Stimulated activated CD4-positive, alpha-beta T cell treated with anti-CD3 and anti-CD28 coated beads, Interleukin-12 subunit alpha, Interleukin-12 subunit beta, amount 100 ng/mL, for 24 hours (primary cell): ENCODE measurements at places on chromosomes 1 and 21.

- no peak for DNase-seq
These were observed 40.7 kb downstream of the CASQ2 start for GRCh38 chr1:115727706-115728249.

- DNase-seq, result no peak
These were observed 162.8 kb upstream of the IVNS1ABP start for GRCh38 chr1:185479796-185480195.

DNA sequence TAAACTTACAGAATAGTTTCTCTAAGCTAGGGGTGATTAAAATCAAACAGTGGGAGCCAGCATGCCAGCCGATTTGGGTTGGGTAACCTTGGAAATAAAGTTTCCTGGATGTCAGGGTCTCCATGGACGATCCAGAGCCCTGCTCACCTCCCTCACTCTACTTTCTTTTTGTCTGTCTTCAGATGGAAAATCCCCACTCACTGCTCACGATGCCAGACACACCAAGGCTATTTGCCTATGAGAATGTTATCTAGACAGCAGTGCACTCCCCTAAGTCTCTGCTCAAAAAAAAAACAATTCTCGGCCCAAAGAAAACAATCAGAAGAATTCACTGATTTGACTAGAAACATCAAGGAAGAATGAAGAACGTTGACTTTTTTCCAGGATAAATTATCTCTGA, 13.9 kb downstream of the SLAMF7 start:
- DNase-seq, result no peak

GRCh38 chr1:112721966-112722524, 6.9 kb upstream of the PPM1J start:
- DNase-seq, result no peak

DNA sequence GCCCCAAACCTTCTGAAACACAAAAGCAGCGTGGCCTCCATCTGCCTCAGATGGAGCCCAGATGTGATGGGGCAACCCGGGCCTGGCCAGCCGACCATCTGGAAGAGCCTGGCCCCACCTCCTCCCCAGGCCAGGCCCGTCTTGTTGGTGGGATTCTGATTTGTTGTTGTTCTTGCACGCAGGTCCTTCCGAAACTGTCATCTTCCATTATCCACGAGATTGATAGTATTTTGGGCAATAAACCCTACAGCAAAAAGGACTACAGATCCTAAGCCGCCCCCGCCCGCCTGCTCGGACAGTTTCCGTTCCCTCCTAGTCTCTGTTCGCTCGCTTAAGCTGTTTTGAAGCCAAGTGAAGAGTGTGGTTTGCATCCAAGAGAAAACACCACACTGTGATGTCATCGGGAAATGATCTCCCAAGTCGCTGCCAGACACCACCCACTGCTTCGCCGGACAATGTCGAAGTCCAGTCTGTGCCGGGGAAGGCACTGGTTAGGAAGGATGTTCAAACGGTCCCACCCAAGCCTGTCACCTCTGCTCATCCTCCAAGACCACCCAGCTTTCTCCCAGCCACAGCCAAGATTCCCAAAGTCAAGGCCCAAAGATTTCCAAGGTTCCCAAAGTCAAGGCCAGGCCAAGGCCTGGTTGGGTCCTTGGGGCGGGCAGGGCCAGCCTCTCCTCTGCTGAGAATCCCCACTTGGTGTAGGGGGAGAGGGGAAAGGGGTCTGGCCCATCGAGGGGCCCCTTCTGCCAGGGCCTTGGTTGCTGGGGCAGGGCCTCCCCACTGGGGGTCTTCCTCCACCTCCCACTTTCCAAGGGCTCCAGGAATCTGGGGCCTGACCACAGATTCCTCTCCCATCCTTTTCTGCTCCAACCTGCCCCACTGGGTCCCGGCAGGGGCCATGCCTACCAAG, 52.9 kb downstream of the KCNAB2 start:
- DNase-seq, result no peak

DNA sequence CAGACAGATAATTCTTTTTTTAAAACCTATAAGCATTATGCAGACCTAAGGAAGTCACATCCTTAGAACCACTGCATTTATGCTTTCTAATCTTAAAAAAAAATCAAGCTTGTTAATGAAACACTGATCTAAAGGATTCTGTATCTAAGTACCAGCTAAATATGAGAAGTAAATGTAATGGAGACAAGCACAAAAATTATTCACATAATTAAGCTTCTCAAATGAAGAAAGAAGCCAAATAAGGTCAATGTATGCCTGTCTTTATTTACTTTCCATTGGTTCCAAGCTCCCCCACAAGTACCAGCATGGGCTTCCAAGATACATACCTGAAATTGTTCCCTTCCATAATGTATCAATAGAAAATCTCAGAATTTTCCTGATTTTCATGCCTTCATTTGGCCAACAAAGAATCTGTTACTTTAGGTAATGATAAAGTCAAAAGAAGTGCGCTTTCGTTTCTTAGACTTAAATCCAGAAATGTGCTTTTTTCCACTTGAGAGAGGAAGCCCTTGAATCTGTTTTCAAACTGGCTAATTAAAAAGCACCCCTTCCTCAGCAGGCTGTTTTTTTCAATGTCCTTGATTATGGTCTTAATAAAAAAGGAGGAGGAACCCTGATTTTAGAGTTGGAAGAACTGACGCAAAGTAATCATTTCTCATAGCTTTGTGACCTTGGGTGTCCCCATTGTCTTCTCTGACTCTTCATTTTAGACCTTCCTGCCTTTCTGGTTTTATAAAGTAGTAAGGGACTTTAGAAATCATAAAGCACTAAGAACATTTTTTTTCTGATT, 3.8 kb downstream of the RGS2 start:
- DNase-seq, result no peak

GRCh38 chr1:108813326-108813725, 43.6 kb downstream of the AKNAD1 start:
- no peak for DNase-seq

DNA sequence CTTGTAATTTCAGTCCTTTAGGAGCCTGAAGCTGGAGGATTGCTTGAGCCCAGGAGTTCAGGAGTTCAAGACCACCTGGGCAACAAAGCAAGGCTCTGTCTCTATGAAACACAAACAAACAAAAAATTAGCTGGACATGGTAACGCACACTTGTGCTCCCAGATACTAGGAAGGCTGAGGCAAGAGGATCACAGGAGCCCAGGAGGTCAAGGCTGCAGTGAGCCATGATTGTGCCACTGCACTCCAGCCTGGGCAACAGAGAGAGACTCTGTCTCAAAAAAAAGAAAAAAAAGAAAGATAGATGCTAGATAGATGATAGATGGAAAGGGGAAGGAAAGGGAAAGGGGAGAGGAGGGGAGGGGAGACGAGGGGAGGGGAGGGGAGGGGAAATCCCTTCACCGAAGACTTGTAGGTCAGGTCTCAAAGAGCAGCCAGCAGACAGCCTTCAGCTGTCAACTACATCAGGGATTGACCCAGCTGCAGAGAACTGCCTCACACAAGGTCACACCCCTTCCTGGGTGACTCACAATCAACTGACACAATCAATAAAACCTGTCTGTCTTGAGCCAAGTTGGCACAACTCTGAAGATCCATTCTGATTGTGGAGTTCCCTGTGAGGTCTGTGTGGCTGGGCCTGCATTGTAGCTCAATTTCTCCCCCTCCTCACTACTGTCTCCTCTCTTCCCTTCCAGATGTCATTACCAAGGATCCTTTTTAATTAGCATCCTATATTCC, 200.6 kb downstream of the RGS7 start:
- DNase-seq, result no peak

GRCh38 chr1:208357644-208358507, 113.7 kb upstream of the PLXNA2 start:
- no peak for DNase-seq

DNA sequence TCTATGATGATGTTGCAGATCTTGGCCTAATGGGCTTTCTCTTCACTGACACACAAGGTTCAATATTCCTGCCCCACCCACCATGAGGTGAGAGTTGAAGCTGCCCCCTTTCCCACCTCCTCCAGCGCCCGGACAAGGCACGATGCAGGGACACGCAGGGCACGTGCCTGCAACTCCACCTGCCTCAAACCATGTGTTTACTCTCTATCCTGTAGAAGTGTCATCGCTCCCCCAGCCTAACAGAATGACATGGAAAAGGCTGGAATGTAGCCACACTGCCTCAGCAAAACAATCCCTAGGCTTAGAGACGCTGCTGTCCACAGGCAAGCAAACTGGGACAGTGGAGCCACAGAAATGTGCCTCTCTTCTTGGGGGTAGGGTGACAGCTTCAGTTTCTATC, 92.9 kb upstream of the SOD1 start:
- DNase-seq, result no peak

GRCh38 chr1:40291293-40291692, 25.8 kb downstream of the COL9A2 start:
- DNase-seq, result no peak

DNA sequence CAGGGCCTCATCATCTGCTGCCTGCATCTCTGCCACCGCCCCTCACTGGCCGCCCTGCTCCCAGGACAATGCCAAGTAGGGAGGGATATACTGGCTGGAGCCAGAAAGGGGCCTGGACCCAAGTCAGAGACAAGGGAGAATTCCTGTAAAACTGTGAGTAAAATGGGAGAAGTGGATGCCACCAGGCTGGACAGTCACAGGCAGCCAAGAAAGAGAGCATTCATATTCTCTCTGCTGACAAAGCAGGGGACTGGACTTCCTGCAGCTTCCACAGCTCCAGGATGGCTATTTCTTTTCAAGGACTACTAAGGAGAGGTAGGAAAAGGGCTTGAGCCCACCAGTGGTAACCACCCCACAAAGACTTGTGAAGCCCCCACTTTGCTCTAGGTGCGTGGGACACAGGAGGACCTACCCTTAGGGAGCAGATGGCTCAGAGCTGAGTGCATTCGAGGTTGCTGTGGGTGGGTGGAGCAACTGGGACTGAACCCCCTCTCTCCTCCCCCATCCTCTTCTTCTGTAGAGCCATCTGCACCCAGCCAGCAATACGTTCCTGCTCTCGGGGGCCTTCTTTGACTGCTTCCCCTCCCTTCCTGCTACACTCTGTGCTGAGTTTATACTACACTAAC, 57.5 kb downstream of the GLIS1 start:
- no peak for DNase-seq

DNA sequence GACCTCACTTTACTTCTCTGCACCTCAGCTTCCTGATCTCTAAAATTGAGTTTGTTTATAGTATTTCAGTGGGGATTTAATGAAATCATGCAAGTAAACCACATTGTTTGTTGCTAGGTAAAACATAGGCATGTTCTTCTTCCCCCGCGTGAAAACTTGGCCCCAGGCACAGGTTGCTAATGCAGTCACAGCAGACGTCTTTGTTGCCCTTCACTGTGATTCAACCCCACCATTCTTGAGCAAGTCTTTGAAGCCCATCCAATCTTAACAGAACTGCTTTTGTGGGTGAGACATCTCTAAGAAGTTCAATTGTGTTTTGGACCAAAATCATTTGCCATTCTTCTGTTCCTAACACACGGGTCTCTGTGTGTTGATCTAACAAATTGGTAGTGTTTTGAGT, 185.5 kb downstream of the ZNF281 start:
- no peak for DNase-seq

- no peak for DNase-seq
These were observed 102.7 kb downstream of the PTPRU start for GRCh38 chr1:29338908-29339575.

- DNase-seq, result no peak
These were observed 8.6 kb downstream of the SMAP2 start for GRCh38 chr1:40382108-40382460.

DNA sequence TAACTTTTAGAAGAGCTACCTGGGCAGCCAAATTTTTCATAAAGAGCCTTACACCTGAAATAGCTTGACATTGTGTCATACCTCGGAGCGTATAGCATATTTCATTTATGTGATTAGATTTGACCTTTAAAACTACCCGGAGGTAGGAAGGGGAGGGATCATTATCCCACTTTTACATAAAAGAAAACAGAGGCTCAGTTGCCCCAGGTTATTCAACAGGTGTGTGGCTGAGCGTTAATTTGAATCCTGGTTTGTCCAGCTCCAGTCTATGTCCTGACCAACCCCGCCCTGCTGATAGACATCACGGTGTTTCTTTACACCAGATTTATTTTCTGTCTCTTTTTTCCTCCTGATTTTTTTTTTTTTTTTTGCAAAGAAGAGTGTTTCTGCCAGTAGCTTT, 39.7 kb downstream of the PBX1 start:
- DNase-seq, result no peak

DNA sequence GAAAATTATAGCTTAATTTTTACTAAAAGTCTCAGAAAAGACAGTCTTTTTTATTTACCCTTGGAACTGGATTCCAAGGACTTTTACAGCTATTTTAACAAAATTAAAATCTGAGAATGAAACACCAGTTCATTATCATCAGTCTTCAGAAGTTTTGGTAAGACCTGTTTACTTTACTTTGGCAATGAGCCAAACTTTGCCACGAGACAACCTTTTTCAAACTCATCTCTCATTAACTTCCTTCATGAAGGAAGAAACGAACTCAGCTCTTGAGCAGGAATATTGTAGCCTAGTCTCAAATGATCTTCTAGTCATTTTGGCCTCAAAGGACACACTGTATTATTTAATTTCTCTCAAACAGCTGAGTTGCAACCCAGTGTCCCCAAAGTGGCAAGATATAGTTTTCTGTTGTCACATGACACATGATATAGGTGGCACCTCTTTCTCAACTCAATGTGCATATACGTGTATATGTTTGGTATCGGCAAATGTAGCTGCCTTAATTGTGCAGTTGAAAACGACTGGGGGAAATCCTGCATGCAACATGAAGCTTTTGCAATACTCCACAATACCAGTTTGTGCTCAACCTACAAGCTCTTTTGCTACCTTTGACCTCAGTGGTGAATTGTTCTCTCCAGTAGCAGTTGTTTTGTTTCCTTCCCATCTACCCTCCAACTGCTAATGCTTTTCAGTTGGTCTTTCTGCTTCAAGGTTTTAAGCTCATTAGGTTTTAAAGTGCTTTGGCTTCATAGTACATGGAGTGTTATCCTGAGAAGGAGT, 8.4 kb upstream of the GNG4 start:
- DNase-seq, result no peak

DNA sequence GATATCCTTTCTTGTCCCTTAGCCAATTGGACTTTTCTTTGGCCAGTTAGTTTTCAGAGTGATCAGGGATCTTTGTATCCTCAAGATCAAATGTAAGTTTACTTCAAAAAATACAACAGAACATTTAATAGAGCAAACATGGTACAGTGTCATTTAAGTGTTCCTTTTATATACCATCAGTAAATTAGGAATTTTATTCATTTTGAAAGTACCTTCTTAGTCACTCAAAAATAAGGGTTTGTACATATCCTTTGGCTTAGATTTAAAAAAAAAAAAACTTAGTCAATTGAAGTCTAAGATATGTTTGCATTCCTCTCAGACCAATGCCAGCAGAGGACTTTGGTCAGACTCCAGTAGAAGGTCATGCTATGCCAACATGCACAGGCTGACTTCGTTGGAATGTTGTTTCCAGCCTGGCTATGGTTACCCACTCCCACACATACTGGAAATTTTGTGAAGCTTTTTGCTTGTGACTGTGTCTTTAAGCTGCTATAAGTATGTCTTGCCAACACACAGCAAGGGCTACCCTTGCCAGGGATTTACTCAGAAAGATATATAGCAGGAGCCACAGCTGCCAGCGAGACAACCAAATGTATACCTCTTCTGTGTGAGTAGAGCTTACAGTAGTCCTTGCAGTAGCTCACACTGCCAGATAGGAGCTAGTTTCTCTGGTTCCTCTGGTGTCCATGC, 81.5 kb upstream of the LRIF1 start:
- DNase-seq, result no peak

GRCh38 chr1:159953536-159954515, at the start of gene SLAMF9:
SLAMF9 (minus strand) TSS chr1:159954237; CDS start chr1:159954137, 100 bp downstream.
- DNase-seq, result no peak

- no peak for DNase-seq
These were observed 7.4 kb downstream of the WDR77 start for GRCh38 chr1:111441573-111442192.

GRCh38 chr1:11719313-11720032, 16.5 kb upstream of the AGTRAP start:
- DNase-seq, result peak; percentile 84
